Activated CD4-positive, alpha-beta T cell treated with anti-CD3 and anti-CD28 coated beads for 4 hours (primary cell): ENCODE measurements at places on chromosomes 13 and 19.

DNA sequence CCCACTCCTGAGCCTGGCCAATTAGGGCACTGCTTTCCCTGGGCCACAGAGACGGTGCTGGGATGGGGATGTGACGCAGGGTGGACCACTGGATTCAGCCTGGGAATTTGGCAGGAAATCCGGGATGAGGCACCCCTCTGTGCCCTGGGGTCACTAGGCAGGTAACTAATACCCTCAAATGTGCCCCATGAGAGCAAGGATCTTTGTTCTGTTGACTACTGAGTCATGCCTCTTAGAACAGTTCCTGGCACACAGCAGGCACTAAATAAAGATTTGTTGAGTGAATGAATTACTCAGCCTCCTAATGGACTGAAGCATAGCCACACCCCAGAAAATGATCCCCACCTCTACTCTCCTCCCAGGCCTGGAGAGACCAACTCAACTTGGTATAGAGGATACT is 15.9 kb downstream of the OPA3 start:
- no peak for DNase-seq

GRCh38 chr13:75411924-75412537 is 69.9 kb downstream of the TBC1D4 start:
- no peak for DNase-seq

GRCh38 chr13:66858163-66858562 is 372.0 kb downstream of the PCDH9 start:
- no peak for DNase-seq

GRCh38 chr13:76316998-76317527 is 569.1 kb downstream of the KCTD12 start:
- no peak for DNase-seq

GRCh38 chr19:33785795-33786194 is 10.9 kb upstream of the KCTD15 start:
- no peak for DNase-seq

GRCh38 chr19:15759962-15760565 is 22.3 kb downstream of the OR10H3 start:
- DNase-seq = no peak

- DNase-seq = no peak
Measured at GRCh38 chr13:44573790-44574465, 2.2 kb downstream of the TSC22D1 start.

DNA sequence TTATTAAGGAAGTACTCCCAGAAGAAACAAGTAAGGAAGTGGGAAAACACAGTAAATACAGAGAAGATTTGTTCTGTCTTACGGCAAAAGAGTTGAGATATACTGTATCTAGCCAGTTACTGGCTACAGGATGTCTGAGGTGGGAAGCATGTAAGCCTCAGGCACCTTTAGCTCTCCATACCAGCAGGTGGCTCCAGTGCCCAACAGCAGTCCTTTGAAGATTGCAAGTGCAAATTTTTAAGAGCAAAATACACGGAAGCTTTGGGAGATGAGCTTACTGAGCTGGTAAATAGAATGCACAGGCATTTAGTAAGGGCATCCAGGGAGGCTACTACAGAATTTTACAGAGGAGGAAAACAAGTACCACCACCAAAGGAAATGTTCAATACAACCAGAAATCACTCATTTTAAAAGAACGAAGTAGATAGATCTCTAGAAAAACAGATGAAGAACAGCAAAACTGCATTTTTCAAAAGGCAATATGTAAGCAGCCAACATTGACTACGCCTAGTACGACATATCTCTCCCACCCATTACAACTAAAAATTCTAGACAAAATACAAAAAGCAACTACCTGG is 57.9 kb upstream of the VSTM2B start:
- DNase-seq = no peak

DNA sequence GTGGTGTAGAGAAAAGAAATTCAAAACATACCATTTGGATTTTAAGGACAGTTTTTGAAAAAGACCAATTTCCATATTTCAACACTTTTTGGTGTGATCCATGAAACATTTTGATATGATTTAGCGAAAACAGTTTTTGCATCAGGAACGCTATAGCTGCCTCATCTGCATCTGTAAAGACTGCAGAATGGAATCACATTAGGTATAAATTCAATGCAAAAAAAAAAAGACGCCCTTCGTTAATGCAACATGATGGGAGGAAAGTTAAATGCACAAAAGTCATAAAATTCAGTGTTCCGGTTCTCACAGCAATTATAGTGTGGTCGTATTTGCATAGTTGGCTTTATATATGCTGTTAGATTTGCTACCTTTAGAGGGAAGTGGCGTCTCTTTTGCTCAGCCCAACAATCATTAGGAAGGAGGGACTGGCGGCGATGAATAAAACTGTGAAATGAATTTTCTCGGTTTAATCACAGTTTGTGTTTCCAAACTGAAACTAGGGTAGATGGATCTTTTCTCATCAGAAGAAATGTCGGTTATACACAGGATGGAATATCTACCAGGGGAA is 215.7 kb downstream of the TEX29 start:
- no peak for DNase-seq

- no peak for DNase-seq
Measured at GRCh38 chr13:49253310-49253709, 5.6 kb downstream of the CDADC1 start.

GRCh38 chr19:8575467-8575997 is 1.7 kb downstream of the MYO1F start:
- DNase-seq = peak; percentile 49

- DNase-seq = no peak
Measured at GRCh38 chr13:108494991-108495645, 134.3 kb upstream of the MYO16 start.

GRCh38 chr13:97999653-98000052 is 46.2 kb downstream of the IPO5 start:
- no peak for DNase-seq

- DNase-seq = no peak
Measured at GRCh38 chr13:46307554-46307953, 79.5 kb downstream of the RUBCNL start.

- no peak for DNase-seq
Measured at GRCh38 chr13:80131204-80131603, 209.7 kb downstream of the SPRY2 start.

DNA sequence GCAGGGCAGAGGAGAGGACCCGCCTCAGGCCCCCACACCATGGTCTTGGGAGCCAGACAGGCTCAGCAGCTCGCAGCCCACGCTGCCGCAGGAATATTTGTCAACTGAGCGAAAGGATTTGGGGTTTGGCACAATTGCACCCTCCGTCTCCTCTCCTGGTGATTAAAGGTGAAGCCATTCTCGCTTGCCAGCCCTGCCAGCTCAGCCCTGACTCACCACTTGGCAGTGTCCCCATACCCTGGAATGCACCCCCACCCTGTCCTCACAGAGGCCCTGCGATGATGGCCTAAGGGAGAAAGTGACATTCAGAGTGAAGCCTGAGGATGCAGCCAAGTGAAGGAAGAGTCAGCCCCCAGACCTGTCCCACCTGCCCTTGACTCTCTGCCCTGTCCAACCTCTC is 18.8 kb downstream of the CYTH2 start:
- no peak for DNase-seq

- no peak for DNase-seq
Measured at GRCh38 chr13:50425772-50426171, 410.5 kb downstream of the KCNRG start.

GRCh38 chr13:79673310-79673992 is 192.5 kb downstream of the NDFIP2 start:
- DNase-seq = no peak

DNA sequence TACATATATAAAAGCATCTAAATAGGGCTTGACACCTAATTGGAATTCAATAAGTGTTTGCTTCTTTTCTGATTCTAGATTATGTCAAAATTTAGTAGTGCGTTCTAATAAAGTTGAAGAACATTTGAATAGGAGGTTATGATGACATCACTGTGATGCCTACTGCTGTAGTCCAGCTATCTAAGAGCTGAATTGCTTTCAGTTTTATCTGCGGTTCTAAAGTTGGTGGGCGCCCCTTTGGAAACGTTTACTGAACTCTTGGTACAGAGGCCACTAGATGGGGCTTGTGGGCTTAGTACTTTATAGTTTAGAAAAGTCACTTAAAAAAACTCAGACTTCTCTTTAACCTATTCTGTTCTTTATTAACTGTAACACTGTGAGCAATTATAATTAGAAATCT is 776.9 kb downstream of the GPC5 start:
- no peak for DNase-seq

DNA sequence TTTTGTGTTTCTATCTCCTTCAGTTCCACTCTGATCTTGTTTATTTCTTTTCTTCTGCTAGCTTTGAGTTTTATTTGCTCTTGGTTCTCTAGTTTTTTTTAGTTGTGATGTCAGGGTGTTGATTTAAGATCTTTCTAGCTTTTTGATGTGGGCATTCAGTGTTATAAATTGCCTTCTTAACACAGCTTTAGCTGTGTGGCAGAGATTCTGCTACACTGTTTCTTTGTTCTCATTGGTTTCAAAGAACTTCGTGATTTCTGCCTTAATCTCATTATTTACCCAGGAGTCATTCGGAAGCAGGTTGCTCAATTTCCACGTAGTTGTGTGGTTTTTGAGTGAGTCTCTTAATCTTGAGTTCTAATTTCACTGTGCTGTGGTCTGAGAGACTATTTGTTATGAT is 251.7 kb upstream of the HTR2A start:
- DNase-seq = no peak

GRCh38 chr13:79349011-79349410 is 57.0 kb downstream of the RBM26 start:
- DNase-seq = no peak

DNA sequence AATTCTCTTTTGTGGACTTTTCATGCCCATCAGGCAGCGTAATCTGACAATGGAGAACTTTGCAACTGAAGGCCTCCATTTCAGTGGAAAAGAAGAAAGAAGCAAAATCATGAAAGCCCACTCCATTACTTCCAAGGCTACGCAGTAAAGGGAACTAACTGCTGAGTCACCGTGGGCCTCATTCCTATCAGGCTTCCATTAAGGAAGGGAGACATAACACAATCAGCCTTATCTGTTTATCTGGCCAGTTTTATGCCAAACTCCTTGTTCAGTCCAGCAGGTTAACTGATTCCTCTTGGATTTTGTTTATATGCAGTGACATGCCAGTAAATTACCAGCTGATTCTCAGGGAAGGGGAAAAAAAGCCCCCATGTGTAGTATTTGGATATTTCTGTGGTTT is 56.8 kb upstream of the KATNAL1 start:
- DNase-seq = no peak

DNA sequence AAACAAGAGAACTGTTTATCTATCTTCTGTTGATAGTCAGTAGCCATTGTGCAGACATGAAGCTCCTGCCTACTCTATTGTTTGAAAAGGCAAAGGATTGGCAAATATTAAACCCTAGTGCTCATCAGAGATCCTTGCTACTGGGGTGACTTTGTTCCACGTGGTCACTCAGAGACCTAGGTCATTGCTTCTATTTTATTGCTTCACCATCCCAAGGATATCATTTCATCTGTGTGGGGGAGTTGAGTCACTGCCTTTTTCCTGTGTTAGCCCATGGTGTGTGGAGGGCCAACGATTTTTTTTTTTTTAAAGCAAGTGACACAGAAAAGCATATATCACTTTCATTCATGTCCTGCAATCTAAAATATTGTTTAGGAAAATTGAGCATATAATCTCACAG is 254.1 kb upstream of the RXFP2 start:
- no peak for DNase-seq

DNA sequence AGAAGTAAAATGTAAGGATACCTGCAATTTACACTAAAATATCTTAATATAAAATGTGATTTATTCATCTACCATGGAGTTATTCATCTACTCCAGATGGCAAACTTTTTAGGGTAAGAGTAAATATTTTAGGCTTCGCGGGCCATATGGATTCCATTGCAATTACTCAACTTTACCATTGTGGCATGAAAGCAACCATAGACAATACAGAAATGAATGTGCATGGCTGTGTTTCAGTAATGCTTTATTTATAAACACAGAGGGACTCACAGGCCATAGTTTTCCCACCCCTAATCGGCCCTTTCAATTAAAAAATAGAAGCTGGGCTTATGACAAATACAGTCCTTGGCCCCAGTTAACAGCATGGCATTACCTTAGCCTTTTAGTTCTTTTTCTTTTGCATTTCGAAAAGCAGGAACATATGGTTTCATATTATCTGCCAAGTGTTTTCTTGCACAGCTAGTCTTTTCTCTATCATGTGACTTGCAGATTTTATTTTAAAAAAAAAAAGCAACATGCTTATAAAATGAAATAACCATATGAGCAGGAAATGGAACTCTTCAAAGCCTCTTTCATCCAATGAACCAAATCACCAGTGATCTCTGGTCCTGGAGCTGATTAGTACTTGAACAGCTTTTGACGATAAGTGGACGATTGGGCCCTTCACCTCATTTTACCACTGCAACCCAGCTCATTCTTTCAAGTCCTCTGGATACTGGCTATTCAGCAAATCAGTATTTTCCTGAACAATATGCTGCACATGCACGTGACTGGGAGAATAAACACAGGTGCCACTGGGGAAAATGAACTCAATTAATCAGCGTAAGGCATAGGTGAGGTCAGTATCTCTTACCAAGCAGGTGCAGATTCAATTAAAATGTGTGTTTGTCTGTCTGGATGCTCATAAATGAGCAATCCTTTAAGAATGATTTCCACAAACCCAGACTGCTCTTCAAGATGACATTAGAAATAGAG is 63.9 kb downstream of the LHFPL6 start:
- DNase-seq = no peak
